Small intestine (tissue), 16 donors: ENCODE measurements at places on chromosomes 5 and 9. TPM values are rescaled to one million over a fixed set of nuclear protein-coding genes. Genes with fewer than 3 reads are reported as not detected.

- no peak overlapping the region for H3K4me3 ChIP-seq
- peak; percentile 66 for DNase-seq
- H3K27ac ChIP-seq, result no peak overlapping the region
Measured at GRCh38 chr9:36748322-36748899, 175.7 kb downstream of the MELK start.

The ACSL6 gene
- 0.89 TPM for polyA plus RNA-seq

The ARL14EPL gene
- not detected for polyA plus RNA-seq

DNA sequence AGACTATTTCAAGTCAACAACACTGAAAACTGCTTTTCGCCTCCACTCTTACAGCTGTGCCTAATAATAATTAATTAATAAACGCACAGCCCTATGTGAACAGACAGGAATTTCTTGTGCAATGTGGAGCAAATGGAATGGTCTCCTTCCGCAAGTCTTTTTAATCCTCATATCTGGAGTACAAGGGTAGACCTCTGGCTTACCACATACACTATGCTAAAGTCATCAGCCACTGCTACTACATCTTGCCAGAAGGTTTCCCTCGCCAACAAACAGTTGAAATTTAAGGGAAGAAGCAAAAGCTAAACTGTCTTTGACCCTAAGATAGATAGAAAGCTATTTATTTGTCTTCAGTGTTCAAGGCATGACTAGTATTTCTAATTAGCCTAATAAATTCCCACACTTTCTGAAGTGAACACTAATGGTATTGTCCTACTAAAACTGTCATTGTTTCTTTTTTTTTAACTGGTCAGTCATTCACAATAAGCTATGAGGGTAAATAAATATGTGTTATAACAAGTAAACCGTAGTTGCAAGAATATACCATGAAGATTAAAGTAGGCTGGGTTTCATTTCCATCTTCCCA lies 63.9 kb downstream of the GOLPH3 start:
- peaks cover 38% of the 10 kb centered on the region for H3K36me3 ChIP-seq
- DNase-seq, result no peak
- no peak overlapping the region for H3K27ac ChIP-seq
- no peak overlapping the region for H3K4me3 ChIP-seq
- H3K4me1 ChIP-seq, result no peaks in the 10 kb centered on the region
- H3K27me3 ChIP-seq, result no peaks in the 10 kb centered on the region

GRCh38 chr9:2271426-2271825 lies 256.3 kb downstream of the SMARCA2 start:
- no peaks in the 10 kb centered on the region for H3K4me1 ChIP-seq
- no peaks in the 10 kb centered on the region for H3K27me3 ChIP-seq
- H3K27ac ChIP-seq, result no peak overlapping the region
- no peak for DNase-seq

DNA sequence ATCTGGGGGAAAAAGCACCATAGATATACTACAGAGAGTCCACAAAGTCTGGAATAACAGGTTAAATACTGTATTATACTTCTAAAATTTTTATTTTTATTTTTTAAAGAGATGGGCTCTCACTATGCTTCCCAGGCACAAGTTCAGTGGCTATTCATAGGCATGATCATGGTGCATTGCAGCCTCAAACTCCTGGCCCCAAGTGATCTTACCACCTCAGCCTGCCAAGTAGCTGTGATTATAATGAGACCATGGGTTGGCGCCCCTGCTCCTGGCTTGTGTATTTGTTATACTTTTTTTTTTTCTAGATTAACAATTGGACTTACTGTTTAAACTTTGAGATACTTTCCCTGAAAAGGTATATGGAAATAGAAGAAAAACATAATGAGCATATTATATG lies 25.9 kb downstream of the ERBIN start:
- H3K36me3 ChIP-seq, result peaks cover 6% of the 10 kb centered on the region
- H3K4me3 ChIP-seq, result no peak overlapping the region
- no peaks in the 10 kb centered on the region for H3K27me3 ChIP-seq
- no peaks in the 10 kb centered on the region for H3K4me1 ChIP-seq
- no peak for DNase-seq

GRCh38 chr9:33787839-33788238 lies 7.5 kb upstream of the PRSS3 start:
- H3K27ac ChIP-seq, result no peak overlapping the region
- no peak for DNase-seq
- H3K36me3 ChIP-seq, result peaks cover 1% of the 10 kb centered on the region
- no peak overlapping the region for H3K4me3 ChIP-seq
- peaks cover 3% of the 10 kb centered on the region for H3K4me1 ChIP-seq

GRCh38 chr5:56522960-56523359 lies 289.8 kb upstream of the ANKRD55 start:
- no peak overlapping the region for H3K4me3 ChIP-seq
- no peak overlapping the region for H3K27ac ChIP-seq
- no peaks in the 10 kb centered on the region for H3K36me3 ChIP-seq

DNA sequence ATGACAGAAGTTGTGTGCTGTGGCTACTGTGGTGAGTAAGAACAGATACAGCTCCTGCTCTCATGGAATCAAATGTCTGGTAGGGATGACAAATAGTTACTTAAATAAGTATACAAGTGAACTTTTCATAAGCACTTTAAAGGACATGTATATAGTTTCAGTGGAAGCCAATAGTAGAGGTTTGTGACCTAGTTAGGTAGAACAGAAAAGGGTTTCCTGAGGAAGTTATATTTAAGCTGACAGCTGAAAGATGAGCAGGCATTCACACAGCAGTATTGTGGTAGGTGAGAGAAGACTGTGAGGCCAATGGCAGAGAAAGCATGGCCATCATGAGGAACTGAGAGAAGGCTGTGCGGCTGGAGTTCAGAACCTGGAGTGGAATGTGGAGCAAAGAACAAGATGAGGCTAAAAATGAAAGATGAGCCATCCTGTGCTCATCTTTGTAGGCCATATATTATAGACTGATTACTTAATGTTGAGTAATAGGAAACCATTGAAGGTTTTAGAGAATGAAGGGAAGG lies 15.4 kb downstream of the FAM174A start:
- no peaks in the 10 kb centered on the region for H3K36me3 ChIP-seq
- no peak overlapping the region for H3K4me3 ChIP-seq
- peak; percentile 1 for DNase-seq
- no peaks in the 10 kb centered on the region for H3K27me3 ChIP-seq
- H3K4me1 ChIP-seq, result no peaks in the 10 kb centered on the region

The NMUR2 gene
- polyA plus RNA-seq, result not detected

DNA sequence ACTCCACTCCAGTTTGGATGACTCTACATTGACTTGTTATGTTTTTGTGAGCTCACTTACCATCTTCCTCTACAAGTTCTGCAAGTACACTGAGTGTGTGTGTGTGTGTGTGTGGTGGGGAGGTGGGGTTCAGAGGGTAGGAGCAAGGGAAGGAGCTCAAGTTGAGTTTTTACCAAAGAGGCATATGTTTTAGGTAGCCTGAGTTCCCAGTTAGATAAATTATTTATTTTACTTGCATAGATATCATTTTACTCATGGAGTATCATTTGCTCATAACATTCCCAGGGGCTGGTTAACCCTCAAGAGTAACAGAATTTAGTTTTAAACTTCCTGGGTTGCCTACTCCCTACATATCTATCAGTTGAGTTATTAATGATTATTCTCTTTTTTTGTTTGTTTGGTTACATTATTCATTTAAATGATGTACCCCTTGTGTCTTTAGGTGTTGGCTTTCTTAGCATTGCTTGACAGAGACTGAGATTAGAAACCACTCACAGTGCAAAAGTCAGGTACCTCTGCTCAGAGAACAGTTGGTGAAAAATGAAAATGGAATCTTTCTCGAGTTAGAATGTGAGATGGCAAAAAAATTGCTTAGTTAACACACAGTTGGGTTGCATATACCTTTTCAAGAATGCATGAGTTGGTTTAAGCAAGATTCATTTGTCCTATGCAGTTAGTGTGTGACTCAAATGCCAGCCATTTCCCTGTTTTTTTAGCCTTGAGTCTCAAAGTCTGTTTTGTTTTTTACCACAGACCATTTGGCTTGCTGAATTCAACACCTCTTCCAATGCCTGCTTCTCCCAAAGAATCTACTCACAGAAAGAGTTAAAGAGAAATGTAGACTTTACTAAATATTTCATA lies 29.2 kb downstream of the TNFSF8 start:
- no peaks in the 10 kb centered on the region for H3K36me3 ChIP-seq
- no peak for DNase-seq
- no peak overlapping the region for H3K4me3 ChIP-seq
- H3K27me3 ChIP-seq, result no peaks in the 10 kb centered on the region
- peaks cover 6% of the 10 kb centered on the region for H3K4me1 ChIP-seq
- H3K27ac ChIP-seq, result no peak overlapping the region

DNA sequence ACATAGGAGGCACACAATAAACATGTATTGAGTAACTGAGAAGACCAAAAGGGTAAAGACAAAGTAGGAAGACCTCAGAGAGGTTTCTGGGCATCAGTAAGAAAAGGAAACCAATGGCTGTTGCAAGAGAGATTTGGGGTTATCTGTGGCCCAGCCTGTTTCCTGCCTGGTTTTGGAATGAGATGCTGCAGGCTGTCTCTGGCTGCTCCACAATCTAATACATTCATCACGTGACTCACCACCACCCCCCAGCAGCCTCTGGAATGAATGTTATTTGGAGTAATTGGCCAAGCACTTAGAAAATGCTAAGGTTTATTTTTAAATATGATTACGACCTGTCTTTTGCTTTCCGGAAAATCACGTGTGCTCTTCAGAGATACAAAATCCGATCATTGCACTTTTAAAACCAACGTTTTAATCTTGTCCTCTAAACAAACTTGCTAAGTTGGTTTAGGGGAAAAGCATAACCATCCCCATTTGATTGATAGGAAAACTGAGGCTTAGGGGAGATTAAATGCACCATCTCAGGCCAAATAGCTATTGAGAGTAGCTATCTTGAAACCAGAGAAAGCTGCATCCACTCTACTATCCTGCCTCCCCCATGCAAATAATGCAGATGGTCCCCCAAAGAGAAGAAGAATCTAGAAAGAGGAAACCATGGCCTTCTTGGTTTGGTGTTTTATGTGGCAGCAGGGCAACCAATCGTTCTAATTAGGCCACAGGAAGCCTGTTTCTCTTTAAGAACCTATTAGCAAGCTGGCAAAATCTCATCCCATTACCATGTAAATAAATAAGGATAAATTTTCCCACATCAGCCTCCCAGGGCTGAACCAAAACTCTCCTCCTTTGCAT lies 151.8 kb upstream of the ADRA1B start:
- H3K27ac ChIP-seq, result no peak overlapping the region
- no peak for DNase-seq
- no peaks in the 10 kb centered on the region for H3K4me1 ChIP-seq

DNA sequence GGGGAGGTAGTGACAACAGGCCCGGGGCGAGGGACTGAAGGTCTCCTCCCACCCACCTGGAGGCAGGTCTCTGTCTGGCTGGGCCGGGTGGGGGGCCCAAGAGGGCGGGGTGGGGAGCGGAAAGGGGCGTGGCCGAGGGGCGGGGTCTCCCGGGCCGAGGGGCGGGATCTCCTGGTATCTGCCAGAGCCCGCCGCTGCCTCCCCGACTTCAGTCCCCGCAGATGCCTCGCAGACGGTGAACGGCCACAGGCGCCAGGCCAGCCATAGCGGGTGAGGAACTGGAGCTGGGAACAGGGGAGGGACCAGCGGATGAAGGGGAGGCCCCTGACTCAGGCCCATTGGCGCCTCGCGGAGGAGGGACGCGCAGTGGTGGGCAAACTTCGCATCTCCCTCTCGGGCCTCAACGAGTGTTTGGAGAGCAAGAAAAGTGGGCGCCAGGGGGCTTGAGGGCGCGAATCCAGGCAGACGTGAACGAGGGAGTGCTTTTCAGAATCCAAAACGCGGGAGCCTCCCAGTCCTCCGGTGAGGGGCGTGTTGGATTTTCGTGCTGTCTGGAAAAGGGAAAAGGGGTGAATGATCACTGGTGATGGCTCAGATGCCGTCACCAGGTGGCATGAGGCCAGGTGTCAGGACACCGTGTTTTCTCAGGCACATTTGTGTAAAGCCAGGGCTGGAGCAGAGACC lies at the start of gene ADGRD2:
TSS of gene ADGRD2 (plus strand) at position 211 of the 684 bp plus-strand sequence. CDS start 1,216 bp downstream, outside the sequence.
- no peak within 1 kb of the TSS for H3K27ac ChIP-seq
- H3K27me3 ChIP-seq, result peaks cover 26% of the 10 kb centered on the region
- no peak within 1 kb of the TSS for H3K4me3 ChIP-seq
- H3K4me1 ChIP-seq, result peaks cover 4% of the 10 kb centered on the region

DNA sequence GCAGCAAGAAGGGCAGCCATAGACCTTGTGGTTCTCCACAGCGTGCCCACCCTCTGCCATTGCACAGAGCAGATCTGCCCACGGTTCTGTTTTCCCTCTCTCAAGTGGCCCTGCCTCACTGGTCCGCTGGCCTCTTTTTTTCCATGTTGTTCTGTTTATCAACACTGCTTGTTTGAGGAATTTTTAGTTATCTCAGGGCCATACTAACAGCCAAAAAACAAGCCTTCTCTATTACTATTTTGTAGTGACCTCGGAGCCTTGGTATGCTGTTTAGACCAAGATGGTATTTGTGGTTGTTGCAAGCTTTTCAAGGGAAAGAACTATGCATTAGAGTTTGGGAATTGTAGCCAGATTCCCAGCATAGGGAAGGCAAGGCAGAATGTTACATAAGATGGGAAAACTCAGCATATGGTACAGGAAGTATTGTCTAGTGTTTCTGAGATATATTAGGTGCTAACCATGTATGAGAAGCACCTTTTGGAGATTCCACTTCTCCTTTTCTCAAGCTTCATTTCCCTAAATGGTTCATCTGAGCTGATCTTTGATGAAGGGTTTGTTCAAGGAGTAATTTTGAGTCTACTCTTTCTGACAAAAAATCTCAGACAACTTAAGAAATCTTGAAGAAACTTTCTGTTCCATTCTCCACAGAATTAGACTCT lies 54.3 kb downstream of the NUP214 start:
- H3K4me1 ChIP-seq, result no peaks in the 10 kb centered on the region
- no peaks in the 10 kb centered on the region for H3K27me3 ChIP-seq
- H3K27ac ChIP-seq, result no peak overlapping the region
- H3K36me3 ChIP-seq, result no peaks in the 10 kb centered on the region
- DNase-seq, result no peak

DNA sequence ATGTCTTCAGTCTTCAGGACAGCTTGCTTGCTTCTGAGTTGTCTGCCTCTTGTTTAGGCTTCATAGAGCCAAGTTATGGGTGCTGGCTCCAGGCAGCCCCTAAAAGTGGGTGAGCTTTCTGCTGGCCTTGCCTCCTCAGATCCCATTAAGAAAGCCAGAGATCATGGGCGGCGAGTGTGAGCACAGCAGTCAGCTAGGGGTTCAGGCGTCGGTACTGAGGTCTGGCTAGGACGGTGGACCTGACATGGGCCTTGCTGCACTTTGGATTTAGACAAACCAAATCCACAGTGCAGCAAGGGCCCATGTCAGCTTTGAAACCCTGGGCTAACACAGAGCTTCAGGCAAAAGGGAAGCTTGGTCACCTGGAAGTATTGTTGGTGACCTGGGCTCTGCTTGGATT lies 17.6 kb downstream of the PSAT1 start:
- no peaks in the 10 kb centered on the region for H3K27me3 ChIP-seq
- H3K4me3 ChIP-seq, result no peak overlapping the region
- no peaks in the 10 kb centered on the region for H3K4me1 ChIP-seq
- no peak for DNase-seq

The GDA gene
- 150 TPM for polyA plus RNA-seq

The TERT gene
- 4.2 TPM for polyA plus RNA-seq

DNA sequence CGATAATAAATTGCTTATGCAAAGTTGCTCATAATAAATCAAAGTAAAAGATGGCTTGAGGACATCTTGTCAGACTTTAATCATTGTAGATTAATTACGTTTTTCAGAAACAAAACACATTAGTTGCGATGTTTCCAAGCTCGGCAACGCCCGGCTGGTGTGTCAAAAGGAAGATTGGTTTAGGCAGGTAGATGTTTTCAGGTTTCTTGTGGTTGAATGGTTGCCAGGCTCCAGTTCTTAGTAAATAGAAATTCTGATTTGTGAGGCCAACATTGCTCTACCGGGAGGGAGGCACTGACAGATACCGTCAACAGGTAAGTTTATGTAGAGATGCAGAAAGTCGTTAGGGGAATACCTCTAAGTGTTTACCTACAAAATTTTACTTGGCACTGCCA lies 280.3 kb downstream of the NPR3 start:
- no peaks in the 10 kb centered on the region for H3K4me1 ChIP-seq
- no peaks in the 10 kb centered on the region for H3K36me3 ChIP-seq
- no peak overlapping the region for H3K27ac ChIP-seq
- H3K4me3 ChIP-seq, result no peak overlapping the region
- no peak for DNase-seq
